ENCODE measurements at places on chromosomes 7 and 10.

- DNase-seq: no peak
These were observed 18.2 kb downstream of the PAXIP1 start for GRCh38 chr7:154984601-154985188.

DNA sequence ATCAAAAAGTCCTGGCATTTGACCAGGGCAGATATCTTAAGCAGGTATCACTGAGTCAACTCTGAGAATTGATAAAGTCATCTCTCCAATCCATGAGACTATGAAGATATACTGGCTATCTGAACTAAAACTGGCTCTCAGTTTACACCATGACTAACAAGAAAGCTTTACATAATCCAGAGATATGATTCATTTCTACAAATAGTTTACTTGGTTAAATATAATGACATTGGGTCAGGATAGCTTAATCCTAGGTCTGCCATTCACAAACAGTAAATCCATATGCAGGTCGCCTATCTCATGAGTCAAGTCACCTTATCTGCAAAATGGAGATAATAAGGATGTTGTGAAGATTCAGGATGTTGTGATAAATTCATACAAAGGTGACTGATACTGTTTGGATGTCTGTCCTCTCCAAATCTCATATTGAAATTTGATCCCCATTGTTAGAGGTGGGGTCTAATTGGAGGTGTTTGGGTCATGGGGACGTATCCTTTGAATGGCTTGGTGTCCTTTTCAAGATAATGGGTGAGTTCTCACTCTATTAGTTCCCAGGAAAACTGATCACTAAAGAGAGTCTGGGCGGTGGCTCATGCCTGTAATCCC, 117.4 kb downstream of the JMJD1C start:
- no peak for DNase-seq

DNA sequence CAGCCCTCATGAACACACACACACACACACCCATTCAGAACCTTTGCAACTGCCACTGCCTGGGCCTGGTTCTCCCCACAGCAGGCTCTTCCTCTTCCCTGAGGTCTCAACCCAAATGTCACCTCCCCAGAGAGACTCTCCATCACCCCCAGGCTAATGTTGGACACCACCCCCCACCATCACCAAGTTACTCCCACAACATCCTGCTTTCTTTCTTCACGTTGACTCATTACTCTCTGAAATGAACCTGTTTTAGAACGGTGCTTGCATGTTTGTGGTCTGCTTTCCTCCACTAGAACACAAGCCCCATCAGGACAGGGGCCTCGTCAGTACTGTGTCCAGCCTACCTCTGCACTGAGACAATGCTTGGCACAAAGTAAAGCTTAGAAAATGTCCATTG, 16.0 kb downstream of the AFAP1L2 start:
- DNase-seq: no peak

DNA sequence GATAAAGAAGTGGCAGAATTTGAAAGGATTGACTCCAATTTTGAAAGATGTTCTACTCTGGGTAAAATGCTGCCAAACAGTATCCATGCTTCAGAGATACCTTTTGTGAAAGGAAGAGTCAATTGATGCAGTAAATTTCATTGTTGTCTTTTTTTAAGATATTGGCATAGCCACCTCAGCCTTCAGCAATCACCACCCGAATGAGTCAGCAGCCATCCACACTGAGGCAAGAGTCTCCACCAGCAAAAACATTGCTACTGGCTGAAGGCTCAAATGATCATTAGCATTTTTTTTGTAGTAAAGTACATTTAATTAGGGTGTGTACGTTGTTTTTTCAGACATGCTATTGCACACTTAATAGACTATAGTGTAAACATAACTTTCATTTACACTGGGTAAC, 31.7 kb upstream of the CYP26C1 start:
- DNase-seq: no peak

DNA sequence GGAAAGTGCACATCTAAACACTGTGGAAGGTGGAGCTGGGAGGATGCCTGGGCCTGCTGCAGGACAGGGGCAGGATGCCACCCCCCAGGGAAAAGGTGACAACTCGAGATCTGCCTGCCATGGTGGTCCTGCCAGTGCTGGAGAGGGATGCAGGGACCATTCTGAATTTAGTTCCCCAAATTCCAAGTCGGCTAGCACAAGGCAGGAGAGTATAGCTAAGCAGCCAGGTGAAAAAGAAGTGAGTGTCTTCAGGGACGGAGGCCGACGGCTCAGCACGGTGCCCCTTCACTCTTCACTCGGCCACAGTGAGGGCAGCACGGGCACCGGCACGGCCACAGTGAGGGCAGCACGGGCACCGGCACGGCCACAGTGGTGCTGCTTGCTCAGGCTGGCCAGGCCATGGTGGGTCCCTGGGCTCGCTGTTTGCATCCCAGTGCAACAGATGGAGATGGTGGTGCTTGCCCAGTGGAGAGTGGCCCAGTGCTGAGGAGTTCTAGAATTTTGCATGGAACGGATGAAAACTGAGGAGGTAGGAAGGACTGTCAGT, 161.3 kb upstream of the SHH start:
- DNase-seq: no peak

- DNase-seq: no peak
These were observed 87.1 kb downstream of the HECW1 start for GRCh38 chr7:43199371-43200160.

GRCh38 chr10:11080564-11080984, 62.9 kb downstream of the CELF2 start:
- no peak for DNase-seq

GRCh38 chr7:41559426-41559825, 143.5 kb downstream of the INHBA start:
- no peak for DNase-seq

GRCh38 chr7:41287559-41288335, 415.1 kb downstream of the INHBA start:
- no peak for DNase-seq

GRCh38 chr7:47327698-47328391, 254.1 kb downstream of the TNS3 start:
- DNase-seq: peak; percentile 85

- no peak for DNase-seq
These were observed 48.0 kb downstream of the ZNF467 start for GRCh38 chr7:149725426-149725821.

DNA sequence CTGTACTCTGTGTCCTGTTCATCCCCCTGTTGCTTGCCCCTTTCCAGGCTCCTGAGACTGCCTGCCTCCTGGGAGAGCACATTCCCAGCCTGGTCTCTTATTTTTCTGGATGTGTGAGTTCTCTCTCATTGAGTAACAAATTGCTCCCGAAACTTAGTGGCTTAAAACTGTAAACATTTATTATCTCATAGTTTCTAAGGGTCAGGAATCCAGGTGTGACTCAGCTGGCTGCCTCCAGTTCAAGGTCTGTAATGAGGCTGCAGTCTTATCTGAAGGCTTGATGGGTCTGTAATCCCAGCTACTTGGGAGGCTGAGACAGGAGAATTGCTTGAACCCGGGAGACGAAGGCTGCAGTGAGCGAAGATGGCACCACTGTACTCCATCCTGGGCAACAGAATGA, 53.6 kb upstream of the PRR15 start:
- no peak for DNase-seq

DNA sequence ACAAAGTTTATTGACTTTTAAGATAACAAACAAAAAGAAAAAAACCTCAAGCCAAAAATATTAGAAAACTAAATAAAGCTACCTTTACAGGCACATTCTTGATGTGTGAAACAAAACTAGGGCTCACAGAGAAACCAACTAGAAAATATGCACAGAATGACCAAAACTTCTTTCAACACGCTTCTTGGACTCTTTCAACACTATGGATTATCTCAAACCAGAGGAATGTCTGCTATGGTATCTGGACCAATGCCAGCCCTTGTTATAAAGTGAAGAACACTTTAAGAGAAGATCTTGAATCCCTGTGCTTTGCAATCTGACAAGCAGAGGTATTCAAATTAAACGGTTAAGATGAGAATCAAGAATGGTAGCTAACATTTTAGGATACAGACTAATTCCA, 76.6 kb downstream of the DNAJC1 start:
- DNase-seq: peak; percentile 48

- no peak for DNase-seq
These were observed 109.7 kb downstream of the SLIT1 start for GRCh38 chr10:97075961-97076525.

DNA sequence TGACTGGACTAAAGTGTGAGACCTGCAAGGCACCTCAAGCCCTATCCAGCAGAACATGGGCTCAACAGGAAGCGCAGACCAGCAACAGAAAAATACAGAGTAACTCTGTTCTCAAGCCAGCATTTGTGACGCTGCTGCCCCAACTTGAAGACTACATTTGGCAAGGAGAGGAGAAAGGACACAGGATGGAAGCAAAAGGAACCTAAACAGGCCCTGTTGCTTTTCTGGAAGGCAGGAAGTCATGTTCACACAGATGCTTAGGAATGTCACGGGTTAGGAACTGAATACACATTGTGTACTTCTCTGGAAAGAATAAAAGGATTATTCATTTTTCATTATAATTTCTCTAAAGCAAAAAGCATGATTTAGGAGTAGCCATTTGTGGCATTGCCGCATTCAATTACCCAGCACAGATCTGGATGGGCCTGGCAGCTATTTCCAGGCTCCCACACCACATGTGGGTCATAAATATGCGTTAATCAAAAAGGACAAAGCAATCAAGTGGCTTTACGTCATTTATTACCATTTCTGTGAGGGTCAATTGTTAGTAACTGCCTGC, 19.8 kb upstream of the TOMM7 start:
- DNase-seq: no peak

DNA sequence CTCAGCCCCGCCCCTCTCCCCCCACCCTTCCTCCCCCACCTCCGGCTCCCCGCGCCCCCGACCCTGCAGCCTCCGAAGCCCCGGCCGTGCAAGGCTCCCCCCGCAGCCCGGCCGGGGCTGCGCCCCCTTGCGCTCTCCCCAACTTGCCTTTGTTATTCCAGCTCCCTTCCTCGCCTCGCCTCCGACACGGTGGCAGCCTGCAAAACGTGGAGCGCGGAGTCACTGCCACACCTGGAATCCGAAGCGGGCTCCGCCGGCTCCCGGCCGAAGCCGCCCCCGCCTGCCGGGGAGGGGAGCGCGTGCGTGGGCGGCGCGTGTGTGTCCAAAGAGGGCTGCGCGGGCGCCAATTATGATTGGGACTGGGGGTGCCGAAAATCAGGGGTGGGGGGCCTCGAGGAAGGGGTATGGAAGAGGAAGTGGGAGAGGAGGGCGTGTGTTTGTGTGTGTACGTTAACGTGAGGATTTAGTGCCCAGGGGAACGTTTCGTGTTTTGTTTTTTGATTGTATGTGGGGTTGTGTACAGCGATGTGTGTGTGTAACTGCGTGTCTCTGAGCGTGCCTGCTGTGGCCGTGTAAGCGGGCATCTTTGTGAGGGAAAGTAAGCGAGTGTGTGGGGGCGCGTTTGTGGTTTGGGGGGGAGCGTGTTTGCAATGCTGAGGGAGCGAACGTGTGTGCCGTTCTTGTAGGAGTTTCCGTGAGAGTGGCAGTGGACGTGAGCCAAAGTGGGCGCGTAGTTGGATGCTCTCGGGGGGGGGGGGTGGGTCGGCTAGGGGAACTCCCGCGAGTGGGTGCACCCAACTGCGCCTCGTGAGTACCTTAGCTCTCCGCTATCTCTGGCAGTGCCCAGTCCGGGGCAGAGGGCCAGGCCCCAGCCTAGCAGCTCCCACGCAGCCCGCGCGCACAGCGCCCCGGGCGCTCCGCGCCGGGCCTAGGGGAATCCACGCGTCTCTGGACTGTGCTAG, 1.2 kb upstream of the ZMIZ1 start:
- peak; percentile 98 for DNase-seq

DNA sequence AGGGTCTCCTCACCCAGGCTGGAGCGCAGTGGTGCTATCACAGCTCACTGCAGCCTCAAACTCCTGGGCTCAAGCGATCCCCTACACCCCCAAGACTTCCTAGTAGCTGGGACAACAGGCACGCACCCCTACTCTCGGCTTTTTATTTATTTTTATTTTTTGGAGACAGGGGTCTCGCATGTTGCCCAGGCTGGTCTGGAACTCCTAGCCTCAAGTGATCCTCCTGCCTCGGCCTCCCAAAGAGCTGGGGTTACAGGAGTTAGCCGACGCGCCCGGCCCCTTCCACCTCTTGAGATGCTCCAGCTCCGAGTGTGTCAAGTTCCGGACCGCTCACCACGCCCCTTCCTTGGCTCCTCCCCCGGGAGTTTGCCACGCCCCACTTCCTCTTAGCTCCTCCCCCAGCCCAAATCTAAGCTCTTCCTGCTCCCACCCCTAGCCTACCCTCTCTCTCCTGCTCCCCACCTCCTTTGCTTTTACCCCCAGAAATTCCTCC, 6.3 kb downstream of the NAT16 start:
- peak; percentile 47 for DNase-seq

DNA sequence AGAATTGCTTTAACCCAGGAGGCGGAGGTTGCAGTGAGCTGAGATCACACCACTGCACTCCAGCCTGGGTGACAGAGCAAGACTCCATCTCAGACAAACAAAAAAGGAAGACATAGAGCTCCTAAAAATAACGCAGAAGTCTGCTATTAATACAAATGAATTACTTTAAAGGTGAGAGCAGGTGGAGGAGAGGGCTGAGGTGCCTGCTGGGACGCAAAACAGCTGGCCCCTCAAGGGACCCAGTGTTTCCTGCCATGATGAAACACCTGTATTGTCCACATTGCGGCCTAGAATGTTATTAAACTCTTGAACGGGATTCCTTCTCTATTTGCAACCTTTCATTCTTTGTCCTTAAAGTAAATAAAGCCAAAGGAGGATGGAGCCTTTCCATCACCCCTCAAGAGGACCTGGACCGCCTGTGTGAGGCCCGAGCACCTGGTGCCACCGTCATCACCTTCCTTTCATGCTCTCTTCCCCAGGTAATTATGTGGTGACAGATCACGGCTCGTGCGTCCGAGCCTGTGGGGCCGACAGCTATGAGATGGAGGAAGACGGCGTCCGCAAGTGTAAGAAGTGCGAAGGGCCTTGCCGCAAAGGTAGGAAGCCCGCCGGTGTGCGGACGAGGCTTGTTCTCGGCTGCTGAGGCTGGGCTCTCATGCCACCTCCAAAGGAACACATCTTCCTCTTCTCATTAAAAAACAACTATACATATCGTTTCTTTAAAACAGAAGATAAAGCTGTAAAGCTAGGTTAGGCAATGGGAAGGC, 136.7 kb downstream of the EGFR start:
- DNase-seq: no peak

DNA sequence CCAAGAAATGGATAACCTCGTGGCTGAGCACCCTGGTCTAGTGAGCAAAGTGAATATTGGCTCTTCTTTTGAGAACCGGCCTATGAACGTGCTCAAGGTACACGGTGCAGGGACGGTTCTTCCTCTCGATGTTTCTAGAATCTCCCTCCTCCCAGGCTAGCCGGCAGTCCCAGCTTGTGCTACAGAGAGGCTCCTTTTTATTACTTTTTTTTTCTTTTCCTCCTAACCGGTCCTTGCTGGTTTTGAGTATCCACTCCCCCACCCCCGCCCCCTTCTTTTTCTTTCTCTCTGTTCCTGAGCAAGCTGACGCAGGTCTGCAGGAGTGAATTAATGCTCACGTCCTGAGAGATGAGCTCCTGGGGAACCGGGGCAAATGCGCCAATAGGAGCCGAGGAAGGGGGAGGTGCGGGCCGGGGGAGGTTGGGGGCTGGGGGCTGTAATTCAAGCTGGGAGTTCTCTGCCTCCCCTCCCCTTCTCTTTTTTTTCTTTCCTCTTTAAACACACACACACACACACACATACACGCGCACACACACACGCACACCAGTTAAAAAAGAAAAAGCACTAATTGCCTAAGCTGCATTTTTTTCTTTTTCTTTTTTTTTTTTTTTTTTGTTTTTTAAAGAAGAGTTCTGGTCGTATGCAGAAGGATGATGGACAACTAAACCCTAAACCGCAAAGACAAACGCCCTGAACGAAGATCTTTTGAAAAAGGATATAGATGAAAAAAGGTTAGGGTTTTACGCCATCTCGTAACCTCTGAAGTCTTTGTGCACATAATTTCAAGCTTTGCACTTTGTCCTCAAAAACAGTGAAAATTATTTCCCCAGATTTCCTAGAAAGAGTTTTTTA, 6.6 kb downstream of the CPA2 start:
- DNase-seq: peak; percentile 94
